ENCODE measurements at places on chromosomes 5 and 9.

DNA sequence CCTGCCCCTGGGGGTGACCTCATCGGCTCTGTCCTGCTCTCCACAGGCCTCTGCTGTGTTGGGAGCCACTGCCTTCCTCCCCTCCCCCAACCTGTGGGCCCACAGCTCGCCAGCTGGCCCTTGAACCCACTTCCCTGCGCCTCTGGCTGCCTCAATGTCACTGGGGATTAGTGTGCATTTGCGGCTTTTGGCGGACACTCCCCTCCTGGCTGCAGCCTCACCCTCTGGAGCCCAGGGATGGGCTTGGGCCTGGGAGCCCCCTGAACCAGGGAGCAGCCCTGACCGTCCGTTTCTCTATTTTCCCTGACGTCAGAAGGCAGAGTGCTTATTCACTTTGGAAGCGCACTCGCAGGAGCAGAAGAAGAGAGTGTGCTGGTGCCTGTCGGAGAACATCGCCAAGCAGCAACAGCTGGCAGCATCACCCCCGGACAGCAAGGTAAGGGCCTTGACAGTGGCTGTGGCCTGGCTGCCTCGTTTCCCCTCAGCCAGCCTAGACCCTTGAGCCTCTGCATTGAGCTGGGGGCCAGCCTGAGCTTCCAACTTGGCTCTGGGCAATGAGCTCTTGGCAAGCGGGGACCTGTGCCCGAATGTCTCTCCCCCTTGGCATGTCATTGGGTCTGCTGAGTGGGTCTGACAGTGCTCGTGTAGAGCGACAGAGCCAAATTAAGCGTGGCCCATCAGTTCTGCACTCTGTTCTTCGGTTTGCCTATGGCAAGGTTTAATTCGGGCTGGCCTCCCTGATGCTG lies 73.1 kb downstream of the RGS3 start:
- DNase-seq, result no peak

DNA sequence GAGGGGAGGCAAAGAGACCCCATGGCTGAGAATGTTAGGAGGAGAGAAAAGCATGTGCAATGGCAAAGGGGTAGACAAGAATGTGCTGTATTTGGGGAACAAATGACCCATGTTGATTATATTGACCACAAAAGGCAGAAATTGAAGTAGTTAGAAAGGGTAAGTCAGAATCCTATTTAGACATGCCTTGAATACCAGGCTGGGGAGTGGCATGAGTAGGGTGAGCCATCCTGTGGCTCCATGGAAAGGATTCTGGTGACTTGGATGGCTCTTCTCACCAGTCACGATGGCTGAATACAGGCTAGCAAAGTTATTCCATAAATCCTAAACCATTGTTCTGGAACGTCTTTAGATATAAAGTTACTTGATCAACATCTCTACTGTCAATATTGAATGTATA lies 73.4 kb upstream of the MEF2C start:
- DNase-seq, result no peak

GRCh38 chr9:33170464-33171415 lies 3.6 kb upstream of the B4GALT1 start:
- DNase-seq, result no peak

DNA sequence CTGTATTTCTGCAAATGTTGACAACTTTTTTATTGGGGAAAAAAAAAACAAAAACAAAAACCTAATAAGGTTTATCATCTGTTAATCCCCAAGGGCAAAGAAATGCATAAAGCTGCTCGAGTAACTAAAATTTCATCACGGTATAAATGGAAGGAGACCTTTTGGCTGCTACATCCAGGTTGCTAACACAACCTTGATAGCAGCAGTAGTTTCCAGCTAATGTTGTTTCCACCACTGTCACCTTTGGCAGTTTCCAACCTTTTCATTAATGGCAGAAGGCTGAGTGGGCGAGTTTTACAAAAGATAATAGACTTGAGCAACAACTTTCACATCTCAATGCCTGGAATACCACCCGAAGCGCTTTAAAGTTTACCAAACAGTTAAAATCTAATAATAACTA lies 8.5 kb downstream of the PAIP1 start:
- no peak for DNase-seq

- no peak for DNase-seq
Measured at GRCh38 chr9:11872471-11872870, 820.7 kb upstream of the TYRP1 start.

- DNase-seq, result no peak
Measured at GRCh38 chr9:131011274-131012022, 2.5 kb downstream of the LAMC3 start.

DNA sequence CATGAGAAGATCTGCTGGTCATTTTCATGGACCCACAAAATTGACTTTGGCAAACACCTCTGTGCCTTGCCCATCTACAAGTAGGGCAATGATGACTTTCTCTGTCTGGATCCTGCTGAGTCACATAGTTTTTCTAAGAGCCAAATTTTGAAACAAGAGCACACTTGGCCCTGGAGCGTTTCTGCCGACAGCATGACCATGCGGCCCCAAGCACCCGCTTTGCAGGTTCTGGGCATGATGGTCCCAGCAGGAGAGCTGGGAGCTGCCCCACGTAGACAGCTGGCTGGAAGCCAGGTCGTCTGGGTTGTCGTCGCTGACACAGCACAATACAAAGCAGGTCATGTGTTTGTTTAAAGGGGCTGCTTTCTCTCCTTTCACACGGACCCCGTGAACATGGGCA lies 159.8 kb downstream of the SYK start:
- no peak for DNase-seq

- no peak for DNase-seq
Measured at GRCh38 chr5:119418606-119419100, 33.6 kb upstream of the HSD17B4 start.

GRCh38 chr5:151615431-151615830 lies 24.3 kb upstream of the FAT2 start:
- no peak for DNase-seq

GRCh38 chr9:108586471-108587139 lies 269.2 kb downstream of the ACTL7B start:
- DNase-seq, result no peak

GRCh38 chr9:126459126-126459525 lies 132.5 kb downstream of the MVB12B start:
- no peak for DNase-seq

DNA sequence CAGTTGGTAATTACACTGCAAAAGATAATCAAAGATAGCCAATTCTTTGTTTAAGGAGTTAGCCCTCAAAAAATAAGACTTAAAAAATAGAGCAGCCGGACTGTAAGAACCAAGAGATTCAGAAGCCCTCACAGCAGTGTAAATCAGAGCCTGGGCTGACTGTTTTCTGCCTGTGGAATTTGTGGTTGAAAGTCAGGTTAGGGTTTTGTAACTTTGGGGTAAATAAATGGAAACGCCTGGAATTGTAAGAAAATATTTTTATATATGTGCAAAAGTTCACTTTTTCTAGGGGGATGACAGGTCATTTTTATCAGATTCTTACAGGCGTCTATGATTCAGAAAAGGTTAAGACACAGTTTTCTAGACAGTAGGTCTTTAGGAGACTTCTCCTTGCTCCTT lies 35.6 kb downstream of the KLHL3 start:
- DNase-seq, result no peak

GRCh38 chr5:102718819-102719218 lies 36.3 kb upstream of the PAM start:
- no peak for DNase-seq

- no peak for DNase-seq
Measured at GRCh38 chr5:63262185-63262981, 683.8 kb downstream of the LRRC70 start.

All from NCI-H1417 treated with DMSO at 0.1 percent for 48 hours (cell line).